A673 (cell line): ENCODE measurements at places on chromosomes 6 and 20.
A peak's percentile ranks its signal among the peaks of the same experiment; 100 is the strongest.

DNA sequence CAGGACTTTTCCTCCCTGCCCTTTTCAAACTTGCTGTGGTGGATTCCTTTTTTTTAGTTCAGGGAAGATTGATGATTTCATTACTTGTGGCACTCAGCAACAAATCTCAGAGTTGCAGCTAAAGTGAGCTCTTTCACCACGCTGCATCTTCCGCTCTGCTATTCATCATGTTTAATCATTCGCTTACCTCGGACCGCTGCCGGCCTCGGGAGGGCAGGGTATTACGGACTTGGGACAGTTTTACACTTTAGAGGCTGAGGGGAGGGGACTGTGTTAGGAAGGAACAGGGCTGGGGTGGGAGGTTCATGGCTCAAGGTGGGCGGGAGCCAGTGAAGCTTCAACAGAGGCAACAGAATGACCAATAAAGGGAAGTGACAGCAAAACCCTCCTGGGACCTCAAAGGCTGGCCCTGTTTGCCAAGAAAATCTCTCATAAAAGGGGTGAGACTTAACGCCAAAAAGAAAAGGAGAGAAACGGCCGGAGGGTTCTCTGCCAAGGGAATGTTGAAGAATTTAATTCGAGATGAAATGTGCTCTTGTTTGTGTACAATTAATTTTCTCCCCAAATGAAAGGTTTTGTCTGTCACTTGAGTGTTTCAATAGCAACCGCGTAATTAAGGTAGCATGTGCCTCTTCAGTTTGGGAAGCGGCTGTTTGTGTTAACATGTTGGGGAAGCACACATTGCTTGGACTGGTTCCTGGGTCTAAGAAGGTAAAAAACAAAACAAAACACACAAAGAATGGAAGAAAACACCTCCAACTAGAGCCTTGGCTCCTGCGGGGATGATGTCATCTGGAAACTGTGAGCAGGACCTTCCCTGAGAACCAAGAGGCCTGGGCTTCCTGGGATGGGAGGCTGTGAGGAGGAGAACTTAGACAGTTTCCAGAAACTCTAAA, 72.5 kb upstream of the SULF2 start:
- no peak for DNase-seq
- no peaks in the 10 kb centered on the region for H3K36me3 ChIP-seq
- H3K4me1 ChIP-seq, result no peaks in the 10 kb centered on the region
- no peak overlapping the region for H3K4me3 ChIP-seq

GRCh38 chr6:25930532-25931410, at the start of gene SLC17A2:
SLC17A2 (minus strand) TSS chr6:25930691; CDS start chr6:25925796, 4,895 bp downstream.
- no peaks in the 10 kb centered on the region for H3K4me1 ChIP-seq
- no peak for DNase-seq
- H3K27ac ChIP-seq, result no peak within 1 kb of the TSS
- H3K36me3 ChIP-seq, result no peaks in the 10 kb centered on the region

DNA sequence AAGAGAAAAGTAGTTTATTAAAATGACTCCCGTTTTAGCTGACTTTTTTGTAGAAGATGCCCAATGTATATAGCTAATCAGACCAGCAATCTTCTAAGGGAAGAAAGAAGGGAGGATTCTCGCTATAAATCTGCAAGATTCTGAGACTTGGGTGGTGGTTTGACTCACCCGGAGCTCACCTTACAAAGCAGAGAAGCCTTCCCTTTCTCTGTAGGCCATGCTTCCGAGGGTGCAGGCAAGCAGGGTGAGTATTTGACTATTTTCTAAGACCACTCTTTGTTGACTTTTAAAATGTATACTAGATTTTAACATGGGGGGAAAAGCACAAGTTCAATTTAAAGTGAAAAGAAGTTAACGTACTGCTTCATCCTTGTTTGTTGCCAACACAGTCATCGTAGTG, 2.7 kb downstream of the OLIG3 start:
- peaks cover 100% of the 10 kb centered on the region for H3K27me3 ChIP-seq
- H3K4me3 ChIP-seq, result no peak overlapping the region
- no peak for DNase-seq
- no peak overlapping the region for H3K27ac ChIP-seq
- no peaks in the 10 kb centered on the region for H3K36me3 ChIP-seq

GRCh38 chr6:79964607-79965081, 17.3 kb upstream of the ELOVL4 start:
- DNase-seq, result no peak
- no peaks in the 10 kb centered on the region for H3K4me1 ChIP-seq
- no peak overlapping the region for H3K27ac ChIP-seq

DNA sequence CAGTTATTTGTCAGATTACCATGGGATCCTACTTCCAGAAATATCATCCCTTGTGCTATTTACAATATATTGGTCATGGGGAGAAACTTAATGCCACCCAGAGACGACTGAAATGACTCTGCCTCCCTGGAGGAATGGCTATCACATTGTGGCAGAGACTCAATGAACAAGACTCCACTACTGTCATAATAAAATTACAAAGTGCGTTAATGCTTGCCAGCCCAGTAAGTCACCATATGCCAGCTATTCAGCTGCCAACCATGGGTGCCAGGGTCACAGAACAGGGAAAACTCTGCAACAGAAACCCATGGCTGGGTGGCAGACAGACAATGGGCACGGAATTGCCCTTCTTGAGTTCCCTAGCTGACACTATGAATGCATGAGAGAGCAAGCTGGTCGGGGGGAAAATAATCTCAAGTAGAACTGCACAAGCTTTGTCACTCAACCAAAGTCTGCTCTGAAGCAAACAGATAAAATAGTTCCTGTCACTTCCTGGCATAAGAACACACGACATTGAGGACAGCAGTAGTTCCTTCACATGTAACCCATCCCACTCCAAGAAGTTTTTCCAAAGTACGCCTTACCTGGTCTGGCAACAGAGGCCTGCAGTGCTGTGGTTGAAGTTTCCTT, 32.1 kb downstream of the TP53INP2 start:
- H3K36me3 ChIP-seq, result peaks cover 16% of the 10 kb centered on the region
- H3K4me1 ChIP-seq, result no peaks in the 10 kb centered on the region
- H3K27ac ChIP-seq, result no peak overlapping the region
- DNase-seq, result no peak
- H3K27me3 ChIP-seq, result no peaks in the 10 kb centered on the region
- no peak overlapping the region for H3K4me3 ChIP-seq

GRCh38 chr20:22773344-22773743, 189.0 kb upstream of the FOXA2 start:
- no peak for DNase-seq
- H3K4me3 ChIP-seq, result no peak overlapping the region
- peaks cover 14% of the 10 kb centered on the region for H3K27me3 ChIP-seq
- H3K36me3 ChIP-seq, result no peaks in the 10 kb centered on the region

DNA sequence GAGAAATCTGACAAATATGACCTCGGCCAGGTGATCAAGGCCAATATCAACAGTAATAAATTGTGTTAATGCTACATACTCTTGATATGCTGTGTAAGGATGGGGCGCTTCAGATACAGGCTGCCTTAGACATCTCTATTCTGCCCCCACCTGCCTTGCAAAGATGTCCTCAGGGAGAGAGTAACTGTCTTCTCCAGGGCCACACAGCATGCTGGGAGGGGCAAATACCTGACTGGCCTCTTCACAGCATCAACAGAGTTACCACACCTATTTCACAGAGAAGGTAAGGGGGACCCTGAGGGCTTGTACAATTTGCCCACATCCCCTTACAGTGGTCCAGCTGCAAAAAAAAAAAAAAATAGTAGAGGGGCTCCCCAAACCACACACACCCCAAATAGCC, 17.2 kb upstream of the KIAA1755 start:
- no peaks in the 10 kb centered on the region for H3K36me3 ChIP-seq
- no peak for DNase-seq
- H3K27ac ChIP-seq, result no peak overlapping the region
- no peaks in the 10 kb centered on the region for H3K27me3 ChIP-seq
- no peaks in the 10 kb centered on the region for H3K4me1 ChIP-seq

- H3K4me3 ChIP-seq, result no peak overlapping the region
- no peaks in the 10 kb centered on the region for H3K36me3 ChIP-seq
- H3K27me3 ChIP-seq, result peaks cover 59% of the 10 kb centered on the region
- no peak for DNase-seq
These were observed 33.9 kb upstream of the HLA-C start for GRCh38 chr6:31305703-31306219.

DNA sequence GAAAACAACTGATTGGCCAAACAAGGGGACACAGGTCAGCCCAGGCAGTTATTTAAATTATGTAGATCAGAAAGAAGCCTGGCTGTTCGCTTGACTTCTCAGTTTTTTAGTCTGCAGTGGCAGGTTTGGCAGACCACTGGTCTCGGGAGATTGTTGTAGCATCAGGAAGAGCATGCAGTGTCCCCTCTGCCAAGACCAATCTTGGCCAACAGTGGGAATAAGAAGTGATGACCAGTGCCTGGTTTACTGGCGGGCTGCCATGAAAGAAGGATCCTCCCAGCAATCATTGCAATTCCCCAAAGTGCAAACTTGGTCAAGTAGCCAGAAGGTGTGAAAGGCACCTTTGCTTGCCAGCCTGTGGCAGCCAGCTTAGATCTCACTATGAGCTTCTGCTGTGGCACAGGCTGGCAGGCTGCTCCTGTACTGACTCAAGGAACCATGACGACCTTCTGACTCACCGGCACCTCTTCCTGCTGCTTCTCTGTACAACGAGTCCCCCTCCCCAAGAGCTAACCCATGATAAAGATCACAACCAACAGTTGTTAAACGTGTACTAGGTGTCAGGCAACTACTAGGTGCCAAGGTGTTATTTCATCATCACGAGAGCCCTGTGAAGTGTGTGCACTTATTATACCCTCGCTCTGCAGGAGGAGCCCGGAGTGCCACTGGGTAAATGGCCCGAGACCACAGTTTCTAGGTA, 76.8 kb upstream of the DUSP22 start:
- H3K4me1 ChIP-seq, result no peaks in the 10 kb centered on the region
- DNase-seq, result no peak

- no peak for DNase-seq
- H3K4me1 ChIP-seq, result no peaks in the 10 kb centered on the region
- no peak overlapping the region for H3K27ac ChIP-seq
- H3K27me3 ChIP-seq, result no peaks in the 10 kb centered on the region
- H3K36me3 ChIP-seq, result no peaks in the 10 kb centered on the region
- H3K4me3 ChIP-seq, result no peak overlapping the region
These were observed 33.7 kb downstream of the SRSF3 start for GRCh38 chr6:36627801-36628246.

DNA sequence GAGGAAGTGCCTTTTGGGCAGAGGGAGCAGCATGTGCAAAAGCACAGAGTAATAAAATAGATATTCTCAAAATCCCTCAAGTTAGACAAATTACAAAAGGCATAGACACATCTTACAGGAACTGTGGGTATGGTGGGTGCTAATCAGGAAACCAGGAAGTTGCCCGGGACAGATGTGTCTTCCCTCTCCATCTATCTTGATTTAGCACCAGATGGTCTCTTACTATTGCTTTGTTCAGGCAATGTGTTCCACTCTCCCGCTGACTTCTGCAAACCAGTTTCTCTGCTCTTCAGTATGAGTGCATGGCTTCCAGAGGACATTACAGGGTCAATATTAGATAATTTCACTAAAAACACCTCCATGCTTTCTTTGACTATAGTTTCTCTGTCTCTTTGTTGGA, 13.2 kb downstream of the CITED2 start:
- no peaks in the 10 kb centered on the region for H3K27me3 ChIP-seq
- no peaks in the 10 kb centered on the region for H3K36me3 ChIP-seq
- DNase-seq, result no peak
- no peak overlapping the region for H3K27ac ChIP-seq

DNA sequence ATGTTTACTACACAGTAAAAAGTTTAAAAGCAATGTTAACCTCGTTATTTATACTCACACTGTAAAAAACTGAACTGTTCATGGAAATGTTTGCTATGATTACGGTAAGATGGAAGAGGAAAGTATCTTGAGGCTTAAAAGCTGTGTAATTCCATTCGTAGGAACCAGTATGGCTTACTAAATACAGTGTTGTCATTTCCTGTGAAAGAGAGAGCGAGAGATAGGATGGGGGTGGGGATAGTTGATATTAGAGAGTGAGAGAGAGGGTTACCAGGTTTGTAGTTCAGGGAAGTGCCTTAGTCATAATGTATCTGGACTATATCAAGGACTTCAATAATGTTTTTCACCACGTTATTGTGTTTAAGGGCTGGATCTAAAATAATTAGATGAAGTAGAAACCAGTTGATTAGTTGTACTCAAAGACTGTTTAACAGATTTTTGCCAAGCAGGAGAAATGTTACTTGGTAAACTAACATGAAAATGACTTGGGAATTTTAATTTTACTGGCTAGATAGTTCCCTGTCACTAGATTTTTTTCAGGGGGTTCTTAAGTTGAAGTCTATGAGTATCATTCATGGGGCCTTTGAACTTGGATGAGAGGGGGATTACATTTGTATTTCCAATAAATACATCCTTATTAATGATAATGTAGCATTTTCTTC, 30.4 kb downstream of the AFDN start:
- H3K36me3 ChIP-seq, result no peaks in the 10 kb centered on the region
- no peaks in the 10 kb centered on the region for H3K27me3 ChIP-seq
- H3K4me3 ChIP-seq, result no peak overlapping the region
- DNase-seq, result peak; percentile 60
- H3K4me1 ChIP-seq, result peaks cover 31% of the 10 kb centered on the region

DNA sequence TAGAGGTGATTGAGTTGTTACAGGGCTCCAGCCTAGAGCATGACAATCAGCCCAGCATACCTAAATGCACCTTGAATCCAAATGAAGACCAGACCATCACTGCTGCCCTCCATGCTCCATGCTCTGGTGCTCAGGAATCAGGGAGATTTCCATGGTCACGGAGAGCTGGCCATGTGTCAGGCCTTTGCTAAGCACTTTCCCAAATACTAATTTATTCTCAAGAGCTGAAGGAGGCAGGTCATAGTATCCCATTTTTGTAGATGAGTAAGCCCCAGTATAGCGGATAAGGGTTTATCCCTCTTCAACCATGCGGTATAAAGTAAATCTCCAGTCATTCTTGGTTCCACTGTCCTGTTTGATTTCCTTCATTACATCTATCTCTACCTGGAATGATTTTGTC, 240.8 kb downstream of the TFAP2A start:
- H3K36me3 ChIP-seq, result no peaks in the 10 kb centered on the region
- no peak overlapping the region for H3K27ac ChIP-seq
- no peaks in the 10 kb centered on the region for H3K4me1 ChIP-seq
- H3K27me3 ChIP-seq, result no peaks in the 10 kb centered on the region
- no peak overlapping the region for H3K4me3 ChIP-seq

DNA sequence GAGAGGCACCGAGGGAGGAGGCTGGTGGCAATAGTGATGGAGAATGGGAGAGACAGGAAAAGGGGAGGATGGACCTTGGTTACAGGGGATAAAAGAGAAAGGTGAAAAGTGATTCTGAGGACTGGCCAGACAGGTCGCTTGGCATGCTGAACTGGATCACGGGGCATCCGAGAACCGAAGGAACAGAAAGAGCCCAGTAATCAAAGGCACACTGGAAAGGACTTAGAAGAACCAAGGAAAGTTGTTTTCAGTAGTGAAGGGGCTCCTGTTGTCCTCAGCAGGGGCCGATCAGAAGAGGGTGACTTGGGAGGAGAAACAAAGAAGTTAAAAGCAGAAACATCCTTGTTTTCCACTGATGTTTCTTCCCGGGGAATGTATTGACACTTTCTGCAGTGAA, 18.9 kb downstream of the SYTL3 start:
- no peak overlapping the region for H3K27ac ChIP-seq
- no peaks in the 10 kb centered on the region for H3K27me3 ChIP-seq
- no peaks in the 10 kb centered on the region for H3K4me1 ChIP-seq
- H3K36me3 ChIP-seq, result no peaks in the 10 kb centered on the region
- DNase-seq, result no peak
- no peak overlapping the region for H3K4me3 ChIP-seq

- no peak for DNase-seq
- no peak overlapping the region for H3K27ac ChIP-seq
- H3K27me3 ChIP-seq, result no peaks in the 10 kb centered on the region
- H3K4me1 ChIP-seq, result peaks cover 17% of the 10 kb centered on the region
- H3K4me3 ChIP-seq, result no peak overlapping the region
These were observed 200.3 kb upstream of the PRND start for GRCh38 chr20:4521170-4521968.

GRCh38 chr20:62977613-62978560, 25.4 kb downstream of the SLC17A9 start:
- peak; percentile 44 for DNase-seq
- no peaks in the 10 kb centered on the region for H3K36me3 ChIP-seq
- H3K27ac ChIP-seq, result no peak overlapping the region
- H3K27me3 ChIP-seq, result peaks cover 60% of the 10 kb centered on the region
